CD4-positive, alpha-beta T cell (primary cell): ENCODE measurements at places on chromosomes 1 and 21.

- DNase-seq, result no peak
Observed at GRCh38 chr1:230643908-230644307, 1.6 kb downstream of the COG2 start.

DNA sequence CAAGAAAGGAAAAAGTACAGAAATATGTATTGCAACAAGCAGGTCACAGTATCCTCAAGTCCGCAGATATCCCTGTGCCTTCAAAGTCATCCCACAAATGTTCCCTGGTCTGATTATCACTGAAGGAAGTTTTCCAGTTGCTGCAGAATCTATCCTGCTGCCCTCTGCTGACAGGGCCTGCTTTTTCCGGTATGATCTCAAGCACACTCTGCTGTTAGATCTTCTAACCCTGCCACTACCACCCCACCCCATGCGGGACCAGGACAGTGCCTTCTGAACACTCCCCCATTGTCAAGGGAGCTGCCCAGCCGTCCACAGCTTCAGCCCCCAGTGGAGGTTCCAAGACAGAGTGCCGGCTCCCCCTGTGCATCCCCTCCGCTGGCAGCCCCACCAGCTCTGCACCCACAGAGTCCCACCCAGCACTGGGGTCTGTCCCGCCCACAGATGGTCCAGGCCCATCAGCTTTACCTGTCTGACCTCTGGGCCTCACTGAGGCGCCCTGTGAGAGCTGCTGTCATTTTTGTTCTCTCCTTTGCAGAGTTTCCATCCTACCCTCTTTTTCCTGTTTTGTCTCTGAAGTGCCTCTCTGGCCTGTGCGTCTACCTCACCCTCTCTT, 27.9 kb downstream of the FAM163A start:
- no peak for DNase-seq

- peak; percentile 40 for DNase-seq
Observed at GRCh38 chr1:40951943-40952743, 27.4 kb upstream of the CTPS1 start.

GRCh38 chr1:77557053-77557452, 125.4 kb downstream of the ZZZ3 start:
- DNase-seq, result no peak

DNA sequence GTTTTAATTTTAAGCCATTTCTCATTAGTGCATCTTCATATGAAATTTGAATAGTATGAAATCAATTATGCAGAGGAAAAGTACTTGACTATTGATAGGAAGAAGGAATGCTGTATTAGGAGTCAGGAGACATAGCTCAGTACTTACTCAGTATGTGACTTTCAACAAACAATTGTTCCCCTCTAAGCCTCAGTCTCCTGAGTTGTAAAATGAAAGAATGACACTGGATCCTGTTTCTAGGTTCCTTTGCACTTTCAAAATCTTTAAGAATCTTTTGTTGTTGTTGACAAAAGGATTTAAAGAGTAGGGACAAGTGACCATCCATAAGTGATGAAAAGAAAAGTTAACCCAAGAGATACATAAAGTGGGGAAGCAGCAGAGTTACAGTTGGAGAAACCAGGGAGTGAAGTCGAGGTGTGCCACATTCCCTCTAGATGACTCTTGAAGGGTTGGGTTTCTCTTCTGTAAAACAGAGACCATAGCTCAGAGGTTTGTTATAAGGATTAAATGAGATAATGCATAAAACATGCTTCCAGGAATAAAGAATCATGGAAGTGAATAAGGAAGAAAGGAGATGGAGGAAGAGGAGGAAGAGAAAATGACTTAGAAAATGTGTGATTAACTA, 105.7 kb upstream of the KCNJ15 start:
- no peak for DNase-seq
